ENCODE measurements at places on chromosomes 1 and 21.

- no peak for DNase-seq
Measured at GRCh38 chr21:26110715-26111114, 59.9 kb downstream of the APP start.

GRCh38 chr1:241722947-241723346, 70.9 kb downstream of the WDR64 start:
- no peak for DNase-seq

- DNase-seq, result no peak
Measured at GRCh38 chr1:173914366-173914871, 2.7 kb downstream of the SERPINC1 start.

- DNase-seq, result no peak
Measured at GRCh38 chr1:31532173-31532572, 44.1 kb upstream of the TINAGL1 start.

- DNase-seq, result no peak
Measured at GRCh38 chr1:222521299-222522104, 26.4 kb downstream of the HHIPL2 start.

DNA sequence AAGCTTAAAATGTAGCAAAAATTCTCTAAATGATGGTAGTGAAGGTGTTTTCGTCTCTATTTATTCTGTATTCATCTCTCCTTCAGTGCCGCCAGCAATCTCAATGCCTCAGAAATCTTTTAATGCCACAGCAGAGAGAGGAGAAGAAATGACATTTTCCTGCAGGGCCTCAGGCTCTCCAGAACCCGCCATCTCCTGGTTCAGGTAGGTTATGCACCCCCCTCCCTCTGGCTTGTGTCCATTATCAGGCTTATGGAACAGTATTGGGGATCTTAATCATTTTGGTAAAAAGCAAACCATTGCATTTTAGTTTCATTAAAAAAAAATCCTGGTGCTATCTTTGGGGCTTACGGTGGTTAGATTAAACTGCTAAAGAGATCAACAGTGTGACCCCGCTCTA, 326.1 kb downstream of the NCAM2 start:
- no peak for DNase-seq

GRCh38 chr1:167482184-167482583, 36.1 kb downstream of the CD247 start:
- DNase-seq, result no peak

- no peak for DNase-seq
Measured at GRCh38 chr1:220294846-220295301, 22.6 kb upstream of the RAB3GAP2 start.

GRCh38 chr1:14098294-14098913, 398.4 kb downstream of the PRDM2 start:
- no peak for DNase-seq

DNA sequence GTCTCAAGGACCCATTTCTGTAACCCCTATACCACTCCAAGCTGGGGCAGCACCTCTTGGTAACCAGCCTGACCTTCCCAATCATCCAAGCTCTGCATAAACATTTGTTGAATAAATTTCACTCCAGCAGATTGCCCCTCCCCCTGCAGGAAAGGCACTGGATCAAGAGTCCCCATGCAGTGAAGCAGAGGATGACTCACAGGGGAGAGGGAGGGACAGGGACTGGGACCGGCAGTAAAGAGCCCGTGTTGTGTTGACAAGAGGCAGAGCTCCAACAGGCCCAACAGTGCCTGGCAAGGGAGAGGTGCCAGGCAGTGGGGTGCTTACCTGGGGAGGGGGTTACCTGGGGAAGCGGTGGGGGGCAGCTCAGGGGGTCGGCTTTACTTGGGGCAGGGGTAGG, 32.3 kb downstream of the SLC9A1 start:
- DNase-seq, result no peak

DNA sequence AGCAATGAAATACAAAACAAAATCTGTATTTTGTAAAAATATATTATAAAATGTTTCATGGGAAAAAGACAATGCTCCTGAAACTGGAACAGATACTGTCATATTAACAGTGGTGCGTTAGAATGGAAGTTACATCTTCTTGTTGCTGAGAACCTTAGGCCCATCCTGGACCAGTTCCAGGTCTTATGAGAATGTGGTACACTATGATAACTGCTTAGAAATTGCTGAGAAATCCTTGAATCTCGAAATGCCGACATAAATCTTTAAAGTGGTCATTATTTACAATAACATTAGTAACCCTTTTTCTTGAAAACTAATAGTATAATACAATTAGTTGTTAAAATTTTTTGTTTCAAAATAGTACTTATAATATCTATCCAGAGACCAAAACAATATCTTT, 747.9 kb upstream of the NCAM2 start:
- DNase-seq, result no peak

DNA sequence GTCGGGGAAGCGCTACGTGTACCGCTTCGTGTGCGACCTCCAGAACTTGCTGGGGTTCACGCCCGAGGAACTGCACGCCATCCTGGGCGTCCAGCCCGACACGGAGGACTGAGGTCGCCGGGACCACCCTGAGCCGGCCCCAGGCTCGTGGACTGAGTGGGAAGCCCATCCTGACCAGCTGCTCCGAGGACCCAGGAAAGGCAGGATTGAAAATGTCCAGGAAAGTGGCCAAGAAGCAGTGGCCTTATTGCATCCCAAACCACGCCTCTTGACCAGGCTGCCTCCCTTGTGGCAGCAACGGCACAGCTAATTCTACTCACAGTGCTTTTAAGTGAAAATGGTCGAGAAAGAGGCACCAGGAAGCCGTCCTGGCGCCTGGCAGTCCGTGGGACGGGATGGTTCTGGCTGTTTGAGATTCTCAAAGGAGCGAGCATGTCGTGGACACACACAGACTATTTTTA, 17.1 kb downstream of the ETS2 start:
- DNase-seq, result no peak

- DNase-seq, result no peak
Measured at GRCh38 chr1:92051948-92052347, 22.2 kb downstream of the EPHX4 start.

Measured in NCI-H524 (cell line).